ENCODE measurements at places on chromosomes 7 and 10. TPM values are rescaled to one million over a fixed set of nuclear protein-coding genes. Genes with fewer than 3 reads are reported as not detected.

Gene ZNF107
- total RNA-seq, result 0.86 TPM

Gene SYT15
- total RNA-seq, result not detected

Gene SORBS1
- total RNA-seq, result 0.35 TPM

Gene IL15RA
- total RNA-seq, result 11.9 TPM

Gene CALHM2
- total RNA-seq, result 52.5 TPM

Gene PRRT4
- not detected for total RNA-seq

Gene GJD4
- total RNA-seq, result not detected

Gene SPAG6
- total RNA-seq, result not detected

Gene PAPSS2
- total RNA-seq, result 122 TPM

Gene MICALL2
- total RNA-seq, result 26.2 TPM

Gene TBC1D12
- total RNA-seq, result 4.3 TPM

Measured in myometrial cell (primary cell).